ENCODE measurements at places on chromosomes 5 and 9.
A peak's percentile ranks its signal among the peaks of the same experiment; 100 is the strongest.

GRCh38 chr9:72772661-72773060 lies 180.2 kb downstream of the ALDH1A1 start:
- no peak for DNase-seq

DNA sequence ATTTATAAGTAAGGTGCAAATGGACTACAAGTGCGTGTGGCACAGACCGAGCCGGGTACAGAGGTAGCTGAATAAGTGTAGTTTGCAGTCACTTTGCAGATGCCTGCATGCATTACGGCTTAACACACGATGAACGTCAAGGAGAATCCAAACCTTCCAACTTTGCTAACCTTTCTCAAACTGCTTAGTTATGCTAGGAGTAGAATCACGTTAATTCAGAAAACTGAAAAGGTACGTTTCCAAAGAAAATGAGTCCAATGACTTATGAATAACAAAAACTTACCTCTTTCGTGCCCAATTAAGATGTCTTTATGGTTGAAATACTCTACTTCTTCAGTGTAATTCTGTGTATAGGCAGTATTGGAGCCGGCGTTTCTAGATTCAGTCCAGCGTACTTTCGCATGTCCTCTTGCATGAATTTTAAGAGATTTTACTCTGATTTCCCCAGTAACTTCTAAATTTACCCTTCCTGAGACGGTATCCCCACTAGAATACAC lies 539 bp downstream of the ARRDC3 start:
- peak; percentile 17 for DNase-seq

DNA sequence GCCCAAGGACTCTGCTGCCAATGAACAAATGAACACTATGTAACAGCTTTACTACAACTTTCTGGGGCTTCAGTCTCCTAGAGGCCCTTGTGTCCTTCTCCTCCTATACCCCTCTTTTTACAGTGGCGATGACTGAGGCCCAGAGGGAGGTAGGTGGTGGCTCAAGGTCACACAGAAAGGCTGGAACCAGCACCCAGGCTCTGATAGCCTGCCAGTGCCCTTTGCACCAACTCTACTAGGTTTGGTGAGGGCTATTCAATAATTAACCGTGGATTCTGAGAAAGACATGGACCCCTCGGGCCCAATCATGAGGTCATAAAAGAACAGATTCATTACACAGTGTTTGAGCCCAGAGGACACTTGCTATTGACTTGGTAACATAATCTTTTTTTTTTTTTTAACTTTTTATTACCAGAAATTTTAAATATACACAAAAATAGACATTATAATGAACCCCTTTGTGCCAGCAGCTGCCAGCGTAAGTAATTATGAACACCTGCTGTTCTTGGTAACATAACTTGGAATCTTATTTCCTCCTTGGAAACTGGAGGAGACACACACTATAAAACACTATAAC lies 6.1 kb upstream of the ALDH1B1 start:
- DNase-seq: no peak

DNA sequence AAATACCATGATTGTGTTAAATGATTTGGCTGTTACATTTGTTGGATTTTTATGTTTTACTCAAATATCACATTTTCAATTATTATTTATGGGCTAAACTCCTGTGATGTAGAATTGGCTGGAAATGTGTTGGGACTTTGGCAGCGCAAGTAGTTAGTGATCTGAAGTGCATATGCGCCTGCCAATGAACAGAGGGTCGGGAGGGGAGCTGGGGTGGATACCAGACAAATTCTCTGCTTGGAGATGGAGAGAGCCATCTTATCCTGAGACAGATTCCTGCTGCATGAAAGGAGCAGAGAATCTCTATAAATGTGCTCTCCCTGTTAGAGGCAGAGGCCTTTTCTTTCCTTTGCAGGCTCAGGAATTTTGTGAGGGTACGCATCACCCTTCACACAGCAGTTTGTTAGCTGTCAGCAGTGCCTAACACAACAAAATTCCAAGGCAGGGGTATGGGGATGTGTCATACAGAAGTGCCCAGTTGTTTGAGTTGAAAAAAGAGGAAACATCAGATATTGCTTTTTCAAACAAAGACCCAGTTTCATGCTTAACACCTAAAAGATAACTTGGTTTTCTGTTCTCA lies 489.1 kb downstream of the CSNK1G3 start:
- DNase-seq: no peak

- no peak for DNase-seq
Observed at GRCh38 chr5:100902440-100903038, 543 bp downstream of the ST8SIA4 start.

DNA sequence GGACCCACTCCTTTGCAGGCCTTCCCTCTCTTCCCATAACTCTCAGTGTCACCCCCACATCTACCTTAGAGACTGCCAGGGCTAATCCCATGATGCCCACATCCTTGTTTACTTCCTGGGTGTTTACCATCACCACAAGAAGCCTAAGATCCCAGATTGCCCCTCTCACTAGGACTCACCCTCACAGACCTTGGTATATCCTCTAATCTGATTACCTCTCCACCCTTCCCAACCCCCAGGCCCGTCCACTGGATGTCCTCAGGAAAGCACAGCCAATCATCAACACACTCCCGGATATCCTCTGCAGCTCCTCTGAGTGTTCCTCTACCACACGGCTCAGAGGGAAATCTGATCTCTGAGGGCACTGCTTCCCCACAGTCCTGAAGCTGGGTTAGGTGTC lies 91.0 kb downstream of the FOXD1 start:
- no peak for DNase-seq

- no peak for DNase-seq
Observed at GRCh38 chr9:114592356-114592755, 4.8 kb downstream of the ATP6V1G1 start.

Data from GM13977 (cell line).